ENCODE measurements at places on chromosomes 11 and 22. TPM values are rescaled to one million over a fixed set of nuclear protein-coding genes. Genes with fewer than 3 reads are reported as not detected.

DNA sequence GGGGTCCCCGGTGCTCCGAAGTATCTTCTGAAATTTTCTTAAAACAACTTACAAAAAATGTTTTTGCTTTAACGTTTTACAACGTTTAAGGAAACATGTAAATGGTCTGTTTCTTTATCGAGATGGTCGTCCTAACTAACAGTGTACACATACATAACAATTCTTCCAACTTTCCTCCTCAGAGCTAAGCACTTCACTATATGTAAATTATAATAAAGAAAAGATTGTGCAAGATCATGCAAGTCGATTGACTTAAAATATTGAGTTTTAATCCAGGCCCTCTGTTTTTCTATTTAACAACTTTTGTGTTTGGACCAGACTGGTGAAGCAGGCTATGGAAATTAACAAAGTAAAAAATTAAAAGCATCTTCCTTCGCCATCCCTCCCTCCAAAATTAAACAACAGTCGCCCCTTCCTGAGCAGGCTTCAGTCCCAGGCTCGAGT, 4.9 kb downstream of the ALX4 start:
- DNase-seq, result no peak

The HORMAD2 gene
- not detected for total RNA-seq

The OR51B4 gene
- total RNA-seq, result 9.0 TPM

- DNase-seq, result peak; percentile 8
Observed at GRCh38 chr11:73141031-73141308, 1.1 kb downstream of the FCHSD2 start.

- no peak for DNase-seq
Observed at GRCh38 chr22:50063589-50064393, 5.7 kb upstream of the TTLL8 start.

The SMIM35 gene
- total RNA-seq, result not detected

GRCh38 chr11:75509020-75509720, 16.6 kb downstream of the GDPD5 start:
- DNase-seq, result no peak

The SOX10 gene
- 199 TPM for total RNA-seq

The GTSE1 gene
- total RNA-seq, result 15.6 TPM

The NAV2 gene
- 14.5 TPM for total RNA-seq

The NOX4 gene
- 4.1 TPM for total RNA-seq

DNA sequence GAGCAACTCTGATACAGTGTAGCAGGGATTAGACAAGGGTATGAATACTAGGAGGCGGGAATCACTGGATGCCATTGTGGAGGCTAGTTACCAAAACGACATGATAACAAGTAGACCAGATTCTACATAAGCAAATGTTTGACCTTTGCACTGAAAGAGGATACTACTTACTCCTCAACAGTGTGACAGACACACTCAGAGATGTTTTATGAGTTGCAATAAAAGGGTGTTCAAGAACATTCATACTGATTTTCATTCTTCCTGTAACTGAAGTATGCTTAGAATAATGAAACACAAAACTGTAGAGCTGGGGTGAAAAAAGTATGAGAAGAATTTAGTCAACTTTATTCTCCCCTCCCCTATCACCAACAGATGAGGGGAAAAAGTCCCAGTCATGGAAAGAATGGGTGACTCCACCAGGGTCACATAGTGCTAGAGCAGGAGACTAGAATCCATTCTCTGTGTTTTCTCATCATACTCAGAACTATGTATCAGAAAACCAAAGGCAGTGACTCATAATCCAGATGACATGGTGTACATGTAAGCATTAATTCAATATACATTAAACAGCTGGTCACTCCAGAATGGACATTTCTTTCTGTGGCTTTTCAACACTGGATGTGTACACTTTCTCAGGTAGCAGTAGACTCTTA, 32.8 kb downstream of the ARHGAP20 start:
- DNase-seq, result no peak

DNA sequence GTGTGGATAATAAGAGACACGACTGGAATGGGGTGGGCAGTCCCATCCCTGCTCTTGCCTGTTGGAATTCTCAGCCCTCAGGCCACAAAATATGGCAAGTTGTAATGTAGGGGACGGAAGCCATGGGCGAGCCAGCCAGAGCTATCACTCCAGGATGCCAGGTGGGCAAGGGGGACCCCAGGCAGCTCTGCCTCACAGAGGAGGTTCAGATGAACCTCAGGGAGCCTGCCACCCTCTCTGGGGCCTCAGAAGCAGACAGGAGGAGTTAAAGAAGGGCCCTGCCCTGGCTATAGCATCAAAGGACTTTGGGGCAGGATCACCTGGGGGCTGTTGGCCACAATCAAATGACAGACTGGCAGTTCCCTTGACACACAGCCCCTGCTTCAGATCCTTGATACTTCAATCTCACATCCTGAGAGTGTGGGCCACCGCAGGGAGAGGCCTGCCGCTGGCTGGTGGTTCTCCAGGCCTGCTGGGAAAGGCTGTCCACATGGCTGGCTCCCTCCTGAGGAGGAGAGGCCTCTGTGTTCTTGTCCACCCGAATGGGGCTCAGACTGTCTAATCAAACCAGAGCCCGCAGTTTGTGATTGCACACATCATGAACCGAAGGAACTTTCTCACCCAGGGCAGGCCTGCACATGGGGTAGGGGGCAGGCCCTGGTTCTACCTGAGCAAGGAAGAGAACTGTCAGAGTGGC, 31.4 kb downstream of the IGLL1 start:
- no peak for DNase-seq

The RBM14 gene
- 23.3 TPM for total RNA-seq

DNA sequence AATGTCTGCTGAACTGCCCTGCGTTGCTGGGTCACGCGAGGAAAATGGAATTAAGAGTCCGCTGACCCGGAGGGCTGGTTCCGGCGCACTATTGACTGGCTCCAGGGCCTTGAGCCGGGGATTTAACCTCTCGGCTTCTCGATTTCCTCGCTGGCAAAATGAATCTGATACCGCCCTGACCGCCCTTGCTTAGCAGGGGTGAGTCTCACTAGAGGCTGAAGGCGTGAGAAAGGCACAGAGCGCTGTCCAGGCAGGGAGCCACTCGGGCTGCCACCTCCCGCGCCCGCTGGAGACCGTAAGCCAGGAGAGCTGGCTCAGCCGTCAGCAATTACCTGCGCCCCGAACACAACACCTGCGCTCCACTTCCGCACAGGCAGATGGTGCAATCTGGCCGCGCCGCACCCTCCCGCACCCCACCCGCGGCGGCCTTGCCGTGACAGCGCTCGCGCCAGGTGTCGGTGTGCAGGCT, 65.6 kb downstream of the BUD13 start:
- no peak for DNase-seq

GRCh38 chr11:73416786-73417185, 40.6 kb downstream of the RELT start:
- DNase-seq, result no peak

DNA sequence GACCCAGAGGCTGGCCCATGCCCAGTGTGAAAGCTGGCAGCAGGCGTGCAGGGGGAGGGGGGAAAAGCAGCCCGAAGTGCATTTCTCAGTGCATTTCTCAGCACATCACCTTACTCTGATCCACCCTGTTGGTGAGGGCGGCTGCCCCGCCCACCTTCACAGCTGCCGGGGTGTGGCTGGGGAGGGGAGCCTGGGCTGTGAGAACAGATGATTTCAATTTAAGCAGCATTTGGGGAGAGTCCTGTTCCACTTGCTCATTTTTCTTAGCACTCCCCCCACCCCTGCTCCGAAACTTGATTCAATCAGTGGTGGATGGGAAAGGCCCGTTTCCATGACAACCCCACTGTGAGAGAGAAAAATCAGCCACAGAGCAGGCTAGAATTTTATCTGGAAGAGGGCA, 84.8 kb downstream of the SNX19 start:
- no peak for DNase-seq

DNA sequence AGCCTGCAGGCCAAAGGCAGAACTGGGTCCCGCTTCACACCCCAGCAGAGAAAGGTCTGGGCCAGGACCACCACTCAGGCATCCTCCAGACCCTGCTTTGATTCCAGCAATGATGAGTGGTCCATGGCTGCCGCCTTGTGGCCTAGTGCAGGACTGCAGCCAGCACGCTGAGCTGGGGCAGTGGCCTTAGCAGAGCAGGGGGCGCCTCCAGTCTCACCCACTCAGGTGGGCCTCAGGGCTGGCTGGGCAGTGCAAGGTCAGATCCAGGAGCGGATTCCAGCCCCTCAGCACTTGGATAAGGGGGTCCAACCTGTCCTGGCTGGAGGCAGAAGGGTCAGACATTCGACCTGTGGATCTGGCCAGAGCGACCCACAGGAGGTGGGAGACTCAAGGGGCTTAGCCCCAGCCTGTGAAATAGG, 9.6 kb upstream of the PDE2A start:
- DNase-seq, result peak; percentile 64

The ZNHIT2 gene
- total RNA-seq, result 7.5 TPM

DNA sequence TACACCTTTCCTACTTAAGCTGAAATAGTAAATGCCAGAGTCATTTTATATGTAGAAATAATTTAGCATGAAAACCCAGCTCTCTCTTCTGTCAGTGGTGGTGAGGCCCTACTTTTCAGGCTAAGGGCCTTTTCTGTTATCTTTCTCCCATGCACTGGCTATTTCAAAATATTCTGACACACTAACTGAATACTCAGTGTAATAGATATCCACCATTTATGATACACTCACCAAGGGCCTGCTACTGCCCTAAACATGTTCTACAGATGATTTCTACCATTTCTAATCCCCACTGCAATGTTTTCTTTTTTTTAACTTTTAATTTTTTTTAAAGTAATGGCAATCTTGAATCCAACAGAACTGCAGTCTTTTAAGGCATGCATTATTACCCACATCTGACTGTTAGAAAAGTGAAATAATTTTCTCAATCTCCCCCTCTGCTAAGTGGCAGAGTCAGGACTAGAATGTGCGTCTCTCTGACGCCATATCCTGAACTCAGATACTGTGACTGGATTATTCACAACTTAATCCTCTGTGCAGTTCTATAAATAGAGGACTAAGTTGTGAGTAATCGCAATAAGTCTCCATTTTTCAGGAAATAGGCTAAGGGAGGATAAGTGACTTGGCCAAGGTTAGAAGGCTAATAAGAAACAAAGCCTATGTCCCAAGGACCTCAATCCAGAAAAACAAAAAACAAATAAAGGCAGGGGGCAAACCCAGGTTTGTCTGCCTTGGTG, 44.0 kb downstream of the GRAMD1B start:
- DNase-seq, result peak; percentile 66

The KRTAP5-10 gene
- total RNA-seq, result 0.53 TPM

DNA sequence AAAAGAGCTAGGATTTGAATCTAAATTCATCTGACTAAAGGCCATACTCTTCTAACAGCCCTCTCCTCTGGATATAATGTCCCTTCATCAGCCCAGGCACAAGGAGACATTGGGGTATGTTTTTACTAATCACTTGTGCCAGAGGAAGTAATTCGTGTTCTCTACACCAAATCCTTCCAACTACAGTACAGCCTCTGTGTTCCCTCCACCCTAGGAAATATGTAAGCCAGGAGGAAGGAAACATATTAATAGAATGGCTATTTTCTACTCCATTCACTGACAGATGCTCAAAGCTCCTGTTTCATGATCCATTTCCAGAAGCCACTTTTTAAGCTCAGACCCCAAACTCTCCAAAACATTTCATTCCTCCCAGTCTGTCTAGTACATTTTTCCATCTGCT, 12.0 kb upstream of the UBQLNL start:
- no peak for DNase-seq

The CALCA gene
- total RNA-seq, result not detected

The TMEM134 gene
- total RNA-seq, result 12.2 TPM

DNA sequence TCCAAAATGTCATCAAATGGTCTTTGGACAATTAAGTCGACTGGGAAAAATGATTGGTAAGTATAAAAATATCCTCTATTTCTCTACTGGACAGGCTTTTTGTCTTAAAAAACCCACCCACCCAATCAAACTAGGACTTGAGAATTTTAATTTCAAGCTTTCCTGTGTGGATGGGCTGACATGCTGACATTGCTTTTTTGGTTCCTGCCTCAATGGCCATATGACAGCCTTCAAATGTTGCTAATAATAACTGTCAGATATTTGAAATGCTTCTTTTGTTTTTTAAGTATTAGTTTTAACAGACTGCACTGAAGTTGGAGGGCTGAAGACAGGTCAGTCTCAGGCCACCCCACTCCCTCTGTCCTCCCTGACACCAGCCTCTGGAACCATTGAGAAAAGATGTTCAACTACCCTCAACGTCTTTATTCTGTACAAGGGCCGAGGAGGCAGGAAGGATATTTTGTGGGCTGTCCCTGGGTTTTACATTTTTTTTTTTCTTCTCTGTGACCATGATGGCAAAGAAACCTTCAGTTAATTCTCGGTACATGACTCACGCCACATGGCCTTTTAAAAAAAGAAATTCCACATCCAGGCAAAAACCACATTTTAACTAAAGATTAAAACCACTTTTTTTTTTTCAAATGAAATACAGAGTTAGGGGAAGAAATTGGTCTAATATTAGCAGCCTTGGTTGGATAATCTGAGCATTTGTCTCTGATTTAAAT, 130.4 kb downstream of the SLC1A2 start:
- DNase-seq, result peak; percentile 8

The OR2AT4 gene
- total RNA-seq, result not detected

The FGF19 gene
- 0.13 TPM for total RNA-seq

DNA sequence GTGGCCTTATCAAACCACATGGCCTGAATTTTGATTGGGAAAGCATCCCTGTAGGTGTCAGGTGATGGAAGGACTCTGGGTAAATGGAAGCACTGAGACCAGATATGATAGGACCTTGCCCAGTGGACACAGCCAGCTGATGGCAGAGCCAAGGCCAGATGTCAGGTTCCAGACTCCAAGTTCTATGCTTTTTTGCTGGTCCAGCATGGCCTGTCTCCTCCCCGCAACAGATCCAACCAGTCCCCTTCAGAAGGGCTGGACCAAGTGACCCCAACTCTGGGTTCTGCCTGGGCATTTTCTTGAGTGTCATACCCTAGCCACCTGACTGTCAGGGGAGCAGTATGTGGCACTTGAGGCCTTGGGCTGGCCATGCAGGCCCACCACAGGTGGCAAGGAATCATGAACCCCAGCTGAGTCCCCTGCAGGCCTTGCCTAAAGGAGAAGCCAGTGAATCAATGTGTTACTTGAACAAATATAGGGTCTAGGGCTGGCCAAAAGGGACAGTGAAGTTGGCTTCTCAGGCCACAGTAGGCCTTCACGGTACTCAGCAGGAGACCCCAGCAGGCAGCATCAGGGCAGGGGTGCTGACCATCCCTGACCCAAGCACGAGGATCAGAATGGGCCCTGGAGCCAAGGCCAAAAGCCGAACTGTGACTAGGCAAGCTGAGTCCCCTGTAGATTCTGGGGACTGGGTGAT, 27.1 kb downstream of the KCNQ1OT1 start:
- DNase-seq, result no peak

The SLC17A6 gene
- total RNA-seq, result not detected

DNA sequence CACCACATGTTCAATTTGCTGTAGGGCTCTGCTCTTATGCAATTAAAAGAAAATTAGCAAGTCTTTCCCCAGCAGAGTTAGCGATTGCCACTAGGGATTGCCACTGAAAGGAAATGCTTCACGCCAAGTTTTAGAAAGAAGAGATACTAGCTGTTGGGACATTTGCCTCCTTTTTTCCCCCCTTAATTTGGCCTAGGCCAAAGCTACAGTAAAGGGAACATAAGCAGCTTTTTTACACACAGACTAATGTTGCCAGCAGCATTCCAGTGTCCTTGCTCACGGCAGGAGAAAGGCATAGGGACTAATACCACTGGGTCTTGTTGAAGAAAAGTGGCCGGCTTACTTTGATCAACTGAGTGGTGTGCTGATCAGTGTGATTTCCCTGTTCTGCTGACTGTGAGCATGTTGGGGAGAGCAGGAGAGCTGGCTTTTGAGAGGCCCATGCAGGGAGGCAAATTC, 71.2 kb downstream of the PHF21A start:
- DNase-seq, result no peak

All from SK-MEL-5 (cell line).